Stimulated activated CD8-positive, alpha-beta memory T cell treated with anti-CD3 and anti-CD28 coated beads, Interleukin-7, amount 100 ng/mL, for 4 hours (primary cell): ENCODE measurements at places on chromosomes 6 and 20.

- DNase-seq: peak; percentile 82
Observed at GRCh38 chr6:30819297-30819917, 64.9 kb upstream of the DDR1 start.

DNA sequence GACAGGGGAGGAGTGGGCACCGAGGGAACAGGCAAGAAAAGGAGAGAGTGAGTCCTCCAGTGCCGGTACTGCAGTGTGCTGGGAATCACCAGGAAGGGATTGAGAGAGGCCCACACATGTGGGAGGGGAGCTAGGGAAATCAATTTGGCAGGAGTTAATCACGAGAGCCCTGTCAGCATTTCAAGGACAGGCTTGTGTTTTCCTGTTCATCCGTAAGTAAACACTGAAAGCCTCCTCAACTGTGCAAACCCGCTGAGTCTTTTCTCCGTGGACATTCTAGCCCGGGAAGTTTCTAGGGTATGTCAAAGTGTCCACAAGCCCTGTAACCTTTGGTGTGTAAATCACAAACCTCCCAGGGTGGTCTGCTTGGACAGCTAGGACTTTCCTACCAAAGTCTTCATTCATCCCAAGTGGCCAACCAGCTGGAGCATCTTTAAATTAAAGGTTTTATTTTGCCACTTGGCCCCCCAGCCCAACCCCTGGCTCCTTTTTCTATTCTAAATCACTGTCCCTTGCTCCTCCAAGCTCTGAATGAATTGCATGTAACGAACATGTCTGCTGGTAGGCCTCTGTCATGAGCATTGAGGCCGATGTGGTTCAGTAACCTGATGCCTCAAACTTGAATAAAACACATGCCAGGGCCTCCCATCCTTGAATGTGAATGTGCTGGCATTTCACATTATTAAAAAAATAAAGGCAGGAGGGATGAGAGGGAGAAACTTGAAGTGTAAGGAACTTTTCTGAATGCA lies 149.1 kb downstream of the ZNF217 start:
- DNase-seq: no peak

- DNase-seq: no peak
Observed at GRCh38 chr6:122392564-122393350, 6.7 kb upstream of the HSF2 start.

- DNase-seq: no peak
Observed at GRCh38 chr6:26576407-26576843, 20.3 kb upstream of the ABT1 start.

GRCh38 chr20:46213946-46214823 lies 94.1 kb downstream of the CDH22 start:
- DNase-seq: no peak

DNA sequence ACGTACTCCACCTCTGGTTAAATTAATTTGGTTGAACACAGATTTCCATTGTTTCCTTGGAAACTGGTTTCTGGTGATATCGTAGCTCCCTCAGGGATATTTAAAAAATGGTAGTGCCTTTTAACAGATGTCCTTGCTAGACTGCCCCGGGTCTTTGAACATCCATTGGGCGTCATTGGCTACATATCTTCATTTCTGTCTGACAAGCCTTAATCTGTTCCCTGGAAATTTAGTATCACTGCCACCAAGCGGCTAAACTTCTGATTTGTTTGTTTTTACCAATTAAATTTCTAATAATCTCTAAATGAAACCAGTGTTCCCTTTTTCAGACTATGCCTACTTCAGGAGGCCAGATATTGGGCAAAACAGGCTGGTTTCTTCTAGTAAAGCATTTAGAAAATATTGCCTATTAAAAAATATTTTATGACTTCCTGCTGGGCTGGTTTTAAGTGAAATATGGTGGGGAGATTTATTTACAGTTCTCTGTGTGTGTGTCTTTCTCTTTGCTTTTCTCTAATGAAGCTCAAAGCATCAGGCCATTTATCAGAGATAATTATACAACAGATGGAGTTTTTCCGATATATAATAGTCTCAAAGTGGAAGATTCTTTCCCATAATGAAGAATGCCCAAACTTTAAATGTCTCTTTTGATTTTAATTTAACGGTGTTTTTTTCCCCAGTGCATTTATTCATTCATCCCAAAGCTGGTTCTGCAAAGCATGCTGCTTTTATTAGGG lies 249.5 kb downstream of the ZFAND3 start:
- no peak for DNase-seq

- no peak for DNase-seq
Observed at GRCh38 chr6:3929281-3929798, 80.2 kb downstream of the FAM50B start.

DNA sequence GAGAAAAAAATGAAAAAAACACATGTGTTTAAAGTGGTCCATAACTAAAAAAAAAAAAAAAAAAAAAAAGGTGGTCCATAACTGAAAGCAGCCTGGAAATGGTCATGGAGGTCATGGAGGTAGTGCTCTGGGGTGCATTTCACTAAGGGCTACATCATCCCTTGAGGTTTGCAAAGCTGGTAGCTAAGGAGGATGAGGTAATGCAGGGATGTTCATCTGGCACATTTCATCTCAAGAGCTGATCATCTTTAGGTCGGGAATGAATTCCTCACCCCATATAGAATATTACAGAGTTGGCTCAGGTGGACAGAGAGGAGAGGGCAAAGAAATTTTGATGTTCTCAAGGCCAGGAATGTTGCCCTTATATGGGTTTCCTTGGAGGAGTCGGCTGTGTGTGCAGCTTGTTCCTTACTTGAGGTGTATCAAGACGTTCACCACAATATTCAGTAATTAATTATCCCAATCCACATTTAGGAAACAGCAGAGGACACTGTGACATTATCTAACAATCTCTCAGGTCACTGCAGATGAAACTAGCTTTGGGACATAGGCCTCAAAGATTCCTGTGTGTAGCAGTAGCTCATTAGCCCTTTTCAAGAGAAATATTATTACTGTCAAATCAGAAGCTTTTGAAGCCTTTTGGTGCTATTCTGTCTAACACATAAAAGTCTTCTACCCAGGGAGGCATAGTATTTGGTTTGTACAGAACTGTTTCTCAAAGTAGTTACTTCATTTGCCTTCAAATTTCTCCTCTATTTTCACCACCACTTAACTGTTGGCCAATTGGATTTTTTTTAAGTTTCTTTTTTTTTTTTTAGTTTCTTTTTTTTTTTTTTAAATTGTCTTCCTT lies 46.8 kb downstream of the CYP24A1 start:
- no peak for DNase-seq

DNA sequence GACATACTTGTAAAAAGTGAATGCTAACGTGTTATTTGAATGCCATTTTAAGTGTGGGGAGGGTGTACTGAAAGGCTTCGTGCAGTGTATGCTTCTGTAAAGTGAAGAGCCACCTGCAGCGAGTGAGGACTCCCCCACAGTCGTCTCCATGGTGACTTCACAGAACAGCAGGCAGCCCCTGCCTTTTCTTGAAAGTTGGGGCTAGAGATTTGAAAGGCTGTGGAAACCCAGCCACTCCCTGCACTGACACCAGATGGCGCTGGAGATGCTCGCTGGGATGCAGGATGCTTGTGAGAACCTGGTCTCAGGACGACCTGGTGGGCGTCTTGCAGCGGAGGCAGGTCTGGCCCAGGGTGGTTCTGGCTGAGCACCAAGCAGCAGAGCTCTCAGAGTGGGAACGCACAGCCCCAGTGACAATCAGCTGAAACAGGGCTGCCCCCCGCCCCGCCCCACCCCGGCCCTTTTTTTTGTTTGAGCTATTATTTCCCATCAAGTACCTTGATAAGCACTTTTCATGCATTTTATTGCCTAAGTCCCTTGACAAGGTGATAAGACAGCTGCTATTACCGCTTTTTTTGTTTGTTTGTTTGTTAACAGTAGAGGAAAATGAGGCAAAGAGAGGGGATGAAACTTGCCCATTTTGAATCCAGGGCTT lies 150.3 kb downstream of the SYCP2 start:
- DNase-seq: no peak

DNA sequence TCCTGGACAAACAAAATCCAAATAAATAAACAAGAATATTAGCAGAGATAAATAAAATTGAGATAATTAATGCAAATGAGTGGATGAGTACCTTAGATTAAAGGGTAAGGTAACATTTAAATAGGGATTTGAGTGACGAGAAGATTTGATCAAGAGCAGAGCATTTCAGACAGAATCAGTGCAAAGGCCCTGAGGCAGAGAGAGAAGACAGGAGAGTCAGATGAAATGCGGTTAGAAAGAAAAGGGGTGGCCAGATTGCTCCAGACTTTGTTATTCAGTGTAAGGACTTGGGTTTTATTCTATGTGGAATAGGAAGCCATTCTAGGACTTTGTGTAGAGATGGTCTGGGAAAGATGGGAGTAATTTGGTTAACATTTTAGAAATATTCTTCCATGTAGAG lies 10.0 kb downstream of the RNF182 start:
- no peak for DNase-seq

DNA sequence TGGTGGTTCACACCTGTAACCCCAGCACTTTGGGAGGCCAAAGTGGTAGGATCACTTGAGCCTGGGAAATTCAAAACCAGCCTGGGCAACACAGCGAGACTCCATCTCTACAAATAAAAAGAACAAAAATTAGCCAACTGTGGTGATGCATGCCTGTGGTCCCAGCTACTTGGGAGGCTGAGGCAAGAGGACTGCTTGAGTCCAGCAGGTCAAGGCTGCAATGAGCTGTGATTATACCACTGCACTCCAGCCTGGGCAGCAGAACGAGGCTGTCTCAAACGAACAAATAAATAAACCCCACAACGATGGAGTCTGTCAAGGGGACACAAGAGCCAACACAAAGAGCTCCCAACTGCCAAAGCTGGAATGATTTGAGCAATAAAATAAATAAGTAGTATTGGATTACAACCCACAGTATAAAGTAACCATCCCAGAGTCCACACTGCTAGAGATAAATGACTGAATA lies 13.5 kb downstream of the ZMYND8 start:
- DNase-seq: no peak

DNA sequence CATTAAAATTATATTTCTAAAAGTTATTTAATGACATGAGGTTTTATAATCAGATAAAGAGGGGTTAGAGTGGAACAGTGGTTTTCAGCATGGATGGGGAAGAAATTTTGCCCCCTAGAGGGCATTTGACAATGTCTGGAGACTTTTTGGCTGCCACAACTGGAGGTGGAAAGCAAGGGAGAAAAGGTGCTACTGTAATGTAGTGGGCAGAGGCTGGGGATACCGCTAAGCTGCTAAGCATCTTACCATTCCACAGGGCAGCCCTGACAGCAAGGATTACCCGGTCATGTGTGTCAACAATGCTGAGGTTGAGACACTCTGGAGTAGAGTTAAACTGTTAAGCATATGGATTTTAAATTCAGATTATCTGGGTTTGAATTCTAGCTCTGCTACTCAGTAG lies 52.9 kb upstream of the FABP7 start:
- DNase-seq: no peak

DNA sequence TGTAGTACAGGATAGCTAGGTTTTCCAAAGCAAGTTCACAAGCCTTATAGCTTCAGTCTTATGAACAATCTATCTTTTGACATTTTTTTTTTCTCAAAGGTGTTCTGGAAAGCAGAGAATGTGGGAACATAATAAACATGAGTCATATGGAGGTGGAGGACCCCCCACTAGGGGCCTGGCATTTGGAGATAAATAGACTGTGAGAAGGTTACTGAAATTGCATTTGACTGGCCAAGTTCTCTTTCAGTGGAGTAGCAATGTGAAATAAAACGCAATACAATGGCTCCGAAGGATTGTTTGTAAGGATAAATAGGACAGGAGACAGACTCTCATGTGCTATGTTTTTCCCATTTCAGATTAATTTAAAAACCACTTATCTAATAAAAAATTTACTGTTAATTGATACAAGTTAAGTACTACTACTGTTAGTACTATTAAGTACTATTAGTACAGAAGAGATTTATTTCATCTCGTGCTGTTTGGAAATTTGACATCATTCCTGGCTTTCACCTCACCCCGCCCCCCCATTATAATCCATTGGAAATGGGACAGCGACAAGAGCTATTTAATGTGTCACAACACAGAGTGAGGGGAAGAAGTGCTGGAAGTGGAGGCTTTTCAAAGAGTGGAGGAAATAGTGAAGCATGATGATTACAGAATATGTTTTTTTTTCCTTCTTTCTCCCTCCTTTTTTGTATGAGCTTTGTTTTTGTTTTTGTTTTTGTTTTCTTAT lies 122.6 kb upstream of the ID4 start:
- no peak for DNase-seq

DNA sequence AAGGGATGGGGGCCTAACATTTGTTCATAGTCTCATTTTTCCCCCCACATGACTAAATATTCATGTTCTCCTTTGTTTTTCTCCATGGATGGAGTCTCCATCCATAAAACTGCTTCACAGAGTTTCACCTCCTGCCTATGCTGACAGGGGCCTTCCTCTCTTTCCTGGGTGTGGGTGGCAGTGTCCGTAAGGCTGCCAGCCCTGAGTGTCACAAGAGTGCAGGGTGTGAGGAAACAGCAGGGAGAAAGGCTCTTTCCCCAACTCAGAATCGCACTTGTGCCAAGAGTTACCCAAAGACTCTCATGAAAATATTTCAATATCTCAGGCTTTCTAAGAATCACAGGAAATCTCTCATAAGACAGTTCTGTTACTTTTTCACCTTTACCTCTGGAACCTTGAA lies 346.2 kb upstream of the MMS22L start:
- DNase-seq: no peak

DNA sequence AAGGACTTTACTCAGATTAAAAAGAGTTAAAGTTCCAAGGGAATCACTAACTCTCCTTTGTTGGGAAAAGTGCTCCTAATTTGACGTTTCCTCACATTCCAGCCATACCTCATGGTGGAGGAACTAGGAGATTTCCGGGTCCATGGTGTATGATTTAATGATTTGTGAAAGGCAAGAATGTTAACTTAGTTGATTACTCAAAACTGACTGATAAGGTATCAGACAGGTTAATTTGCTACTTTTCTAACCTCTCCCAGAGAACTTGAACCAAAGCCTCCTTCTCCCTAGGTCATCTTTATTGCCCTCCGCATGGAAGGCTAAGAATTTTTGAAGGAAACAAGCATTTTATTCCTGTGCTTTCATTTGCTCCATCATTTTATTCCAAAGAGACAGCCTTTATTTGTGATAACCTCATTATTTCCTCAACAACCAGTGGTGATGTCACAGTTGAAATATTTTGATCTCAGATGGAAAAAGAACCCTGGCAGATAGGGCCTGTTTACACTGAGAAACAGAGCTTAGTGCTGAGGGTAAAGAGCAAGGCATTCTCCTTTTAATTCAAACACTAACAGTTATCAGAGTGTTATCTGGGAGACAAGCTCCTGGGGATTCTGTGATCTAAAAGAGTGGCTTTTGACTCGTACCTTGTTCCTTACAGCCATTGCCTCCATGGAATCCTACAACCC lies 57.4 kb upstream of the BMP2 start:
- DNase-seq: no peak

DNA sequence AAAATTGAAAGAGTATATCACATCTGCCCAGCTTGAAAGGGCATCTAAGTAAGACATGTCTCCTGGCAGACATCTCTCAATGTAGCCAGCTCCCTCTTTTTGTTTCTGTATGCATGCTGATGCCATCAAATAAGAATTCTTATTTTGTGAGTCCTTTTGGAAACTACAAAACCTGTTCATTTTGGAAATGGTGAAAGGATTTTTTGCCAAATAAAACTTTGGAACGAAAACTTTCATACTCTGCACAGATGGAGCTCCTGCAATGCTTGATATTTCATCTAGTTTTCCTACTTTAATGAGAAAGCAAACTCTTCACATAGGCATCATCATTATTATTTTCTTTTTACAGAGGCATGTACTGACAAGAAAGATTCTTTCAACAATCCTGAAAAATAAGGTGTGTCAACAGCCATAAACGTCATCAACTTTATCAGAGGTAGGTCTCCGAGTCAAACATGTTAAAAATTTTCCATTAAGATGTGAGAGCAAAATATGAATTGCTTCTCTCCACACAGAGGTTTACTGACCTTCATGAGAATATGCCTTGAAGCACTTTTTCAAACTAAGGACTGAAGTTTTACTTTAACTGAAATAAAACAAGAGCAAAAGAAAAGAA lies 26.2 kb upstream of the CMTR1 start:
- no peak for DNase-seq
